ENCODE measurements at places on chromosomes 1 and 21.

GRCh38 chr1:15444468-15445389 lies 6.5 kb downstream of the CTRC start:
- DNase-seq, result no peak

DNA sequence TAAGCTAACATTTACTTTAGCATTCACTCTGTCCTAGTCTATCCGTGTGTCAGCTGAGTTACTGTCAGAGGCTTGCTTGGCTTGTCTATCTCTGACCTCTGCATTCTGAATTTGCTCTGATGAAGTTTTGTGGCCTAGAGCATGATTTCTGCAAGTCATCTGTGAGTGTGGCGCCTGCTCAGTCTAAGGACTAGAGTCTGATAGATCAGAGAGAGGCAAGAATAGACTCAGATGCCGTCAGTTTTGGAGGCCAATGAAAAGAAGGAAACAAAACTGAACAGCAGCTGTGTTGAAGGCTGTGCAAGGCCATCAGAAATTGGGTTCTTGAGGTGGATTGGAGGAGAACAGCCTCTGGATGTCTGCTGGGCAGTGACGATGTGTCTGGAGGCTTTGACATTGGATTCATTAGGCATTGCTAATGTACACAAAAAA lies 573.1 kb downstream of the USP25 start:
- DNase-seq, result no peak

DNA sequence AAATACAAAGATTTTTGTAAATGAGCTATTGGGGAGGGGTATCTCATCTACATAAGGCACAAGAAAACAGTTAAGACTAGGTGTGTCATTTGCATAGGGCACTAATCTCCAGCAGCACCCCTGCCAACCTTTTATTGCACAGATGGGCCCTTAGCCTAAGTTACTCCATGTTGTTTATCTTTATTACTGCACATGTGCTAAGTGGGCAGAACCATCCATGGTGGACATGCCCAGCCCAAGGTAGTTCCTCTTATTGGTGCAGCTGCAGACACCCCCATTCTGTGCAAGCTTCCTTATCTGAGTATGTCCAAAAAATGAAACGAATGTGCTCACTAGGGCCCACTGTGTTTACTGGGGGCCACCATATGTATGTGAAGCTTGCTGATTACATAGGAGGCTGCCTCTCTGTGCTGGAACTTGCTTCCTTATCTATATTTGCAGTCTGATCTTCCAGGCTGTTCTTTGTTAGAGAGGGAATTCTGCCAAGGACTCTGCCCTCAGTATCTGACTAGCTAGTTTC lies 77.3 kb upstream of the NEK7 start:
- DNase-seq, result no peak

DNA sequence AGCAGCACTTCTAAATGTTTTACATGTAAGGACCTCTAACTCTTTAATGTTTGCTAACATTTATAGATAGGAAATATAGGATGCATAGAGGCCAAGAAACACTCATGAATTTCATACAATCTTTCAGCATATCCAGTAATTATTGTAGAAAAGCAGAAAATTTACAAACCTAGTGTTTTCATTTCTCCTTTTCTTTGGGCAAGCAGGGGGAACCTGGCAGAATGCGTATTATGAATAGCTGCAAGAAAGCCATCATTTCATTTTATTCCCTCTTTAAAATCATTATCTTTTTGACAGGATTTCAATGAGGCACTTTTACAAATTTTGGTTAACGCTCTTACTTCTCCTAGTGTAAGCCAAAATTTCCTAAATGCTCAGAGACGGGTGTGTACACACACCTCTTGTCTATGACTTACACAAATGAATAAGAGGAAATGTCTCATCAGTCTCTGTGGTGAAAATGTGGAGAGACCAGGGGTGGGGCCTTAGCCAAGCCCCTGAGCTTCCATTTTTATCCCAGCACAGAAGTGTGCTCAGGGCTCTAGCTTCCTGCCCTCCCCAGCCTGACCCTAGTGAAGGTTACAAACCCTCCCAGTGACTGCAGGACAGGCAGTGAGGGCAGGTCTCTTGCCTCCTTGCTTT lies 91.6 kb downstream of the LRRC8C start:
- no peak for DNase-seq

GRCh38 chr1:209534496-209535250 lies 48.8 kb upstream of the CAMK1G start:
- DNase-seq, result no peak

DNA sequence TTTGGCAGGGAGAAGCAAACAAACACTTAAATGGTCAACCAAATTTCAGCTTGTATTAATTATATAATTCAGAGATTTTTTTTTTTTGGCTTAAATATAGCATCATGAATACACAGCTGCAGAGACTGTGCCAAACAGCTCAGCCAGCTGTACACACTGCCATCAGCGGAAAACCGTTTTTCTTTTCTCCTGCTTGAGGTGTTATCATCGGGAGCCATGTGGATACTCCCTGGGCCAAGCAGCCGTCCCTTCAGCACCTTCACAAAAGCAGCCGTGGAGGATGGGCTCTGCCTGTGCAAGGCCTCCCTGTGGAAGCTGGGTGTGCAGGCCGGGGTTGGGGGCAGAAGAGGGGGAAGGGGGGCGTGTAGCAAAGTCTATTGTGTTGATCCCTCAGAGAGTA lies 85.0 kb downstream of the NUF2 start:
- peak; percentile 15 for DNase-seq

GRCh38 chr1:152112101-152112884 lies 3.0 kb downstream of the TCHH start:
- DNase-seq, result no peak
